Activated CD4-positive, alpha-beta T cell treated with anti-CD3 and anti-CD28 coated beads, Interleukin-2, amount 10 ng/mL, durations not matched to agents 24 days and 14 days (primary cell): ENCODE measurements at places on chromosomes 11 and 22. TPM values are rescaled to one million over a fixed set of nuclear protein-coding genes. Genes with fewer than 3 reads are reported as not detected.

The C11orf52 gene
- not detected in 2 replicates for total RNA-seq

The NCAM1 gene
- total RNA-seq, result not detected in 2 replicates

The CRYBB3 gene
- 0.49 TPM in 1 of 2 replicates, not detected in the other for total RNA-seq

The UBE4A gene
- 46.3 and 47.9 TPM in 2 replicates for total RNA-seq

The ISX gene
- not detected in 2 replicates for total RNA-seq

The CCDC87 gene
- 0.19 and 0.21 TPM in 2 replicates for total RNA-seq

The PKDREJ gene
- total RNA-seq, result not detected in 2 replicates

The BATF2 gene
- total RNA-seq, result 0.09 TPM in 1 of 2 replicates, not detected in the other

The PHLDA2 gene
- total RNA-seq, result 25.5 and 26.7 TPM in 2 replicates

The NFRKB gene
- total RNA-seq, result 45.5 and 52.2 TPM in 2 replicates

The RIC3 gene
- total RNA-seq, result 4.5 and 7.2 TPM in 2 replicates

The GP1BB gene
- total RNA-seq, result not detected in 2 replicates

The CHORDC1 gene
- total RNA-seq, result 142 and 149 TPM in 2 replicates

The FREY1 gene
- 1.8 and 2.0 TPM in 2 replicates for total RNA-seq

The VSIG10L2 gene
- not detected in 2 replicates for total RNA-seq

The TRIM51 gene
- not detected in 2 replicates for total RNA-seq

The CASP12 gene
- not detected in 2 replicates for total RNA-seq

The EXPH5 gene
- 0.90 and 0.91 TPM in 2 replicates for total RNA-seq

The GRIA4 gene
- not detected in 2 replicates for total RNA-seq

The DTX4 gene
- total RNA-seq, result 0.17 and 0.47 TPM in 2 replicates

The OR4S2 gene
- total RNA-seq, result not detected in 2 replicates

The C22orf42 gene
- not detected in 2 replicates for total RNA-seq

The SPON1 gene
- total RNA-seq, result 0.14 and 0.42 TPM in 2 replicates

The SH3BP1 gene
- 110 and 115 TPM in 2 replicates for total RNA-seq

The MRGPRX4 gene
- total RNA-seq, result not detected in 2 replicates

The EFCAB6 gene
- total RNA-seq, result 0.23 TPM in 1 of 2 replicates, not detected in the other

The GRK2 gene
- 244 and 248 TPM in 2 replicates for total RNA-seq

The OR10D3 gene
- not detected in 2 replicates for total RNA-seq

The LSP1 gene
- 303 and 322 TPM in 2 replicates for total RNA-seq

The SERPING1 gene
- total RNA-seq, result 0.14 and 0.28 TPM in 2 replicates

The FOSL1 gene
- 32.1 and 32.9 TPM in 2 replicates for total RNA-seq

The OR51B4 gene
- total RNA-seq, result not detected in 2 replicates

The PTGDR2 gene
- 0.14 and 0.19 TPM in 2 replicates for total RNA-seq

The SCGB1D2 gene
- total RNA-seq, result not detected in 2 replicates

The MAJIN gene
- 0.71 TPM in 1 of 2 replicates, not detected in the other for total RNA-seq

The UPB1 gene
- total RNA-seq, result 0.12 TPM in 2 replicates

The NPTXR gene
- 0.98 and 1.0 TPM in 2 replicates for total RNA-seq

The C1QTNF4 gene
- total RNA-seq, result 0.19 TPM in 2 replicates

The MS4A7 gene
- not detected in 2 replicates for total RNA-seq

The OR52H1 gene
- total RNA-seq, result not detected in 2 replicates

The TTC38 gene
- 19.2 and 20.3 TPM in 2 replicates for total RNA-seq

The MCHR1 gene
- not detected in 2 replicates for total RNA-seq

The ADAMTS15 gene
- total RNA-seq, result 0.02 TPM in 1 of 2 replicates, not detected in the other

The CABP7 gene
- not detected in 2 replicates for total RNA-seq

The INSC gene
- total RNA-seq, result 0.09 TPM in 1 of 2 replicates, not detected in the other

The PATZ1 gene
- total RNA-seq, result 33.8 and 34.7 TPM in 2 replicates

The API5 gene
- 171 and 182 TPM in 2 replicates for total RNA-seq

The CFAP300 gene
- not detected in 2 replicates for total RNA-seq

The OR52N4 gene
- 0.38 TPM in 1 of 2 replicates, not detected in the other for total RNA-seq

The ALG12 gene
- 13.8 and 17.9 TPM in 2 replicates for total RNA-seq
